Spinal cord (tissue), 10 donors: ENCODE measurements at places on chromosomes 1 and 21. TPM values are rescaled to one million over a fixed set of nuclear protein-coding genes. Genes with fewer than 3 reads are reported as not detected.

The TSPAN1 gene
- 0.50 TPM for total RNA-seq

The OR2L8 gene
- 0.44 TPM for total RNA-seq

The TRNP1 gene
- total RNA-seq: 9.3 TPM

The DDAH1 gene
- total RNA-seq: 110 TPM

The ECM1 gene
- 9.2 TPM for total RNA-seq

The GPATCH2 gene
- total RNA-seq: 22.5 TPM
